ENCODE measurements at places on chromosomes 13 and 19.
A peak's percentile ranks its signal among the peaks of the same experiment; 100 is the strongest.

- no peak for DNase-seq
Observed at GRCh38 chr13:80458543-80458942, 117.6 kb upstream of the SPRY2 start.

- DNase-seq: no peak
Observed at GRCh38 chr13:74015137-74015536, 119.1 kb downstream of the KLF12 start.

GRCh38 chr19:13023656-13024055 lies 28.4 kb downstream of the NFIX start:
- DNase-seq: no peak

- no peak for DNase-seq
Observed at GRCh38 chr19:4910594-4911281, 1.4 kb downstream of the UHRF1 start.

GRCh38 chr19:49425922-49426592 lies 869 bp downstream of the GFY start:
- no peak for DNase-seq

GRCh38 chr19:35349614-35350521 lies 2.2 kb downstream of the FFAR1 start:
- no peak for DNase-seq

DNA sequence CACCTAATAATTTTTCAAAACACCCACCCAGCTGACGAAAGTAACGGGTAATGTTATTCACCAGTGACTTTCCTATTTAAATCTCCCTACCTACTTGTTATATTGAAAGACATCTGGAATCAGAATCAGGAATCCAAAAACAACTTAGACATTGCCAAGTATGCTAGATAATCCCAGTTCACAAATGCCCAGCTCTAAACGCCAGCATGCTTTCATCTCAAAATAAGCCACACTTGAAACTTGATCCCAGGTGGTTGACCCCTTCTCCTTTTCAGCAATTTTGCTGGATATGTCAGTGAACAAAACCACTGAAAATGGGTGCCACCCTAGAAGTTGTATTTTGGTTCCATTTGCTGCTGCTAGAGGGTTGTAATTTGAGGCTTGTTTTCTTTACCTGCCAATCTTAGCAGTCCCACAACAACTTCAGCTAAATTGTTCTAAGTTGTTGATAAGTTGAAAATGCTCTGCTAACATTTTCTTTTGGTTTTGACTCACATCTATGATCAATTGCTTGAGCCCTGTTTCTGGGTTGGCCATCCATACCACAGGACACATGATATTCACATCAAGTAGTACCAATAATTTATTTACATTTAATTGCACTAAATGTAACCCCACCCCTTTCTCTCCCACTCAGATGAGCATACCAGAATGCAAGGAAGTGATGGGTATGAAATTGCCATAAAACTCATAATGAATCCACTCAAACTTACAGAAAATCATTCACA lies 66.4 kb downstream of the DCT start:
- no peak for DNase-seq

GRCh38 chr19:15220833-15221232 lies 11.4 kb downstream of the EPHX3 start:
- no peak for DNase-seq

GRCh38 chr13:80903911-80904310 lies 563.0 kb upstream of the SPRY2 start:
- no peak for DNase-seq

- DNase-seq: peak; percentile 48
Observed at GRCh38 chr13:39385621-39386231, 217.3 kb downstream of the LHFPL6 start.

All from putamen (tissue), 1 donor.